Right cardiac atrium (tissue), 5 donors: ENCODE measurements at places on chromosomes 7 and 10. TPM values are rescaled to one million over a fixed set of nuclear protein-coding genes. Genes with fewer than 3 reads are reported as not detected.

DNA sequence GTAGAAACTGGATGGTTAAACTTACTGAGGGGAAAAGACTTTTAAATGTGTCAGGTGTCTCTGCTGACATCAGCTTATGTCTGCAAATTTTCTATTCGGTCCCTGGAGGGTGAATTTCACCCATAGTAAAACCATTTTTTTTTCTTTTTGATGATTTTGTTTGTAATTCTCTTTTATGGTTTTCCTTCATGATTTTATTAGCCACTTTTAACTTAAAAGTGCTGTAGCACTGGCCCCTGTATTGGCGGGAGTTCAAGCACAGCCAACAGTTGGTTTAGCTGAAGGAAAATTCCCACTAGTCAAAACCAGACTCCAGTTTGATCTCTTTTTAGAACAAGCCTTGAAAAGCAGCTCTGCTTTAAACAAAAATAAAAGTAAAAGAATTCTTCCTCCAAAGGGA lies 5.0 kb upstream of the ITGA8 start:
- DNase-seq = no peak

DNA sequence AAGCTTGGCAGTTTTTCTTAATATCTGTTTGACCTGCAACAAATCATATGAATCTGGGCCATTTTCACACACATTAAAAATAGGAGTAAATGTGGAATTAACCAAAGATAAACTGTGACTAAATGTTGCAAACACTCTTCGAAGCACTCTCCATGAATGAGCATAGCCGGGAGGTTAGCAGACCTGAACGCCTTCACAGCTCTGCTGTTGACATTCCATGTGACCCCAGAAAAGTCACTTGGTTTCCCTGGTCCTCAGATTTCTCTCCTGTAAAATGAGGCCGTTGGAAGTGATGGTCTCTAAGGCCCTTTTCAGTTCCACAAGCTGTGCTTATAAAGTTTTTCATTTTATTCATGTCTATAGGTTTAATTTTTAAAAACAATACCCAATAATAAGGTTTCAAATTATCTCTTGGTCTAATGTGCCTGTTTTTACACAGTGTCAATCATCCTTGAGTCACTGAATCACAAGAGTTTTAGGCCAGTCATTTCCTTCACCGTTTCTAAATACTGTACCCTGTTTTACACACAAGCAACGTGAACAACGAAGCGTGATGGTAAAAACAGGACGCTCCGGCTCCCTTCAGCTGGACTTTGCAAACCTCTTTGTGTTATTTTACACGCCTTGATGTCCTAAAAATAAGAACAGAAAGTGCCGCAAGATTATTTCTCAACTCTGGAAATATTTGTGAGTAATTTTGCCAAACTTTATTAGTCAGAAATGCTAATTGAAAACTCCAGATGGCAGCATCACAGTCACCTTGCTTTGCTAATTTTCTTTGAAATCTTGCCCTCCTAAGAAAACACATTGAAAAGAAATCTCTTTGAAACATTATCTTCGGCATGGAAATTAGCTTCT lies 38.6 kb upstream of the MET start:
- no peak for DNase-seq

The LRIT1 gene
- total RNA-seq = not detected

DNA sequence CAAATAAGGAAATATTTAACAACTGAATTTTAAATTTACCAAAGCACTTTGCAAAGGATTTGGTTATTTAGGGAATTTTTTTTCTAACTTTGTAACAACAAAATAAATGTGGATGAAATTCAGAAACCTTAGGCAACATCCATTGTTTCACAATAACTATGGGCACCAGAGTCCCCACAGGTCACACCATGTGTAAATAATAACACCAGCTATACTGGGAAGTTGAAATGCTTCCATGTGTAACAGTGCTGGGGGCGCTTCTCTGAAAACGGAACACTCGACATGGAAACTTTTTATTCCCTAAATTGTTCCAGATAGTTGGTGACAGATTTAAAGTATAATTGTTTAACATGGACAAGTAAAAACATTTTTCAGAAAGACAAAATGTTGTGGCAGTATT lies 818.6 kb downstream of the TNS3 start:
- no peak for DNase-seq

GRCh38 chr10:77405771-77406241 lies 231.8 kb downstream of the KCNMA1 start:
- DNase-seq = peak; percentile 72

The OPN1SW gene
- not detected for total RNA-seq

GRCh38 chr7:77202481-77202976 lies 2.9 kb upstream of the FGL2 start:
- DNase-seq = no peak

The MEOX2 gene
- 6.0 TPM for total RNA-seq

DNA sequence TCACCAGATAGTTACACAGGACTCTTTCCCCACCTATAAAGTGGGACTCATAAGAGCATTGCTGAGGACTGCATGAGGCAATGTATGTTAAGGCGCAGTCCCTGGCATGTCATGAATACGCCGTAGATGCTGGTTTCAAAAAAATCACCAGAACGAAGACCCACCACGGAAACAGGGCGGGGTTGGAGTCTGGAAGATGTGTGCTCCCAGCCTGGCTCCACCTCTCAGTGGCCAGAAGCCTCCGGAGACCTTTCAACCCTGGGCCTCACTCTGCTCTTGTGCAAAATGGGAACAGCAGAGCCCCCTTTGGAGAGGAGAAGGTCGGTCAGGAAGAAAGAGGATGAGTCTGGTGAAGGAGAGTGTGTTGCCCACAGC lies 12.4 kb upstream of the ZMIZ1 start:
- peak; percentile 6 for DNase-seq

DNA sequence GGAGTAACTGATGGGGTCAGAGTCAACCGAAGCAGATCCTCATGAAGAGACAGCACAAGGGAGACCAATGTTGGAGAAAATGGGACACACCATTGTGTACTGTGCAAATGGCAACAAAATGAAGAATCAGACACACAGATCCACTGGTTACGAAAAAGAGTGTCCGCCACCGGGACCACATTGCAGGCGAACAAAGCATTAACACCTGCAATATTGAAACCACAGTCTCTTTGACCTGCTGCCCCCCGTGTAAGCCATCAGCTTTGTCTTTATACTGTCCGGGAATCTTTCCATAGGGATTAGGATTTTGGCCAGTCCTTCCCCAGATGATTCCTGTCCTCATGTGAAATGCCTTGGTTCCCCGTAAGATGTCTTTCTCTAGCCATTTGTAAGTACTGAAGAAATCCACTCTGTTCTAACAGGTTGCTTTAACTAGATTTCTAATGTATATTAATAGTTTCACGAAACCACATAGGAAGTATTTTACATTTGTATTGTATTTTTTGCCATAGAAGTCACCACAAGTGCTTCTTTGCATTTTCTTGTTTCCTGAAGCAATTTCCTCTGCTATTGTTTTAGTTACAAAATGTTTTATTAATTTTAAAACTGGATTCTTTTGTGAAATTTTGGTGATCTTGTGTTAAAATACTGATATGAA lies 140.8 kb upstream of the NFE2L3 start:
- DNase-seq = no peak

DNA sequence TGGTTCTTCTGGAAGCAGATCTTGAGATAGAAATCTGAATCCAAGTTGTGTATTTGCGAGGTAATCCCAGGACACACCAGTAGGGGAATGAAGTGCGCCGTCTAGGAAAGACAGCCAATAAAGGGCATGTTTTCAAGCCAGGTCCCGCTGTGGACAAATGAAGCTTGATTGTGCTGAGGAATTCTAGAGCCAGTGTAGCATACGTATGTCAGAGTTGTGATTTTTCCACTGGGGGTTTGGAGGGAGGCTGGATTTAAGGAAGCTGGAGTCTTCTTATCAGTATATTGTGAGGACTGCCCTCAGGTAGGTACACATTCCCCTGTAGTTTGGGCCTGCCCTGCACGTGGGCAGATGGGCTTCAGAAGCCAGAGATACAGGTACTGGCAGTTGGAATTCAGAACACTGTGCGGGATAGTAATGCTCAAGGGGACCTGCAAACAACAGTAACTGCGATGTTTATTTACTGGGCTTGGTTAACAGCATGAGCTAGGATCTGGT lies 50.9 kb downstream of the GALNT11 start:
- no peak for DNase-seq

DNA sequence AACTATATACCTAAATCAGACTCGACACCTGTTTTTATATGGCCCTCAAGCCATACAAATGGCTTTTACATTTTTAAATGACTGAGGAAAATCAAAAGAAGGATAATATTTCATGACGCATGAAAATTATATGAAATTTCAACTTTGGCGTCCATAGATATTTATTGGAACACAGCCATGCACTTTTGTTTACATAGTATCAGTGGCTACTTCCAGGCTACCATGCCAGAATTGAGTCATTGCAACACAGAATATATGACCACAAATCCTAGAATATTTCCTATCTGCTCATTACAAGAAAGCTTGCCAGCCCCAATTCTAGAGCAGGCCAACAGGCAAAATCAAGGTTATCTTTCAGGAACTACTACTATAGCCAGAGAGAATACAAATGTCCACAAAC lies 29.3 kb downstream of the AFAP1L2 start:
- no peak for DNase-seq

- DNase-seq = no peak
Observed at GRCh38 chr7:24722386-24723177, 34.7 kb downstream of the GSDME start.

The MOGAT3 gene
- total RNA-seq = not detected

DNA sequence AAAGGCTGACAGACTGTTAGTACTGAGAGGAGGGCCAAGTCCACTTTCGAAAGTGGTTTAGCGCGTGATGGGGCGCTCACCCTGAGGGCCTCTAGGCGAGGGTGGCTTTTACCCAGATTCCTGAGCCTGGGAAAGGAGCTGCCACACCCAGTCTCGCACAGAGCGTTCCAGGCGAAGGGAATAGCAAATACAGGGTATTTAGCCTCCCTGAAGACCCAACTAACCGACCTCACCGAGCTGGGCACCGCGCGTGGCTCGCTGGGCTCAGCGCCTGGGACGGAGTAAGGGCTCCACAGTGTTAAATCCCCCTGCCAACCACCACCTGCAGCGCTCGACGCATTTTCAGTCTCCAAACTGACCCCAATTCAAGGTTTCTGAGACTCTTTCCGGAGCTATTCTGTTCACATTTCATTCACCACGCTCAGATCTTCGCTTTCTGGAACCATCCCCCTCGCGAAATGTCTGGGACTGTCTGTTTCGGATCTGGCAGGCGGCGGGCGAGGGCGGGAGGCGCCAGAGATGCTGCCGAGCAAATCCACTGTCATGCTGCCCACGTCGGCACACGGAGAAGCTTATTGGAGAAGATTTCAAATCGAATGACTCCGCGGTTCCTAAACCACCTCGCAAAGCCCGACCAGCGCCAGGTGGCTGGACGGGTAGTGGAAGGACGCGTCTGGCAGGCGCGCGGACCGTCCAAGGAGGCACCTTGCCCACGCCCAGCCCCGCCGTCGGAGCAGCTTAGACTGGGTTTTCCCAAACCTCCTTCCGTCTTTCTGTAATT lies 1.4 kb upstream of the OSBPL3 start:
- DNase-seq = peak; percentile 61

- DNase-seq = no peak
Observed at GRCh38 chr7:21550821-21551531, 8.1 kb downstream of the DNAH11 start.

DNA sequence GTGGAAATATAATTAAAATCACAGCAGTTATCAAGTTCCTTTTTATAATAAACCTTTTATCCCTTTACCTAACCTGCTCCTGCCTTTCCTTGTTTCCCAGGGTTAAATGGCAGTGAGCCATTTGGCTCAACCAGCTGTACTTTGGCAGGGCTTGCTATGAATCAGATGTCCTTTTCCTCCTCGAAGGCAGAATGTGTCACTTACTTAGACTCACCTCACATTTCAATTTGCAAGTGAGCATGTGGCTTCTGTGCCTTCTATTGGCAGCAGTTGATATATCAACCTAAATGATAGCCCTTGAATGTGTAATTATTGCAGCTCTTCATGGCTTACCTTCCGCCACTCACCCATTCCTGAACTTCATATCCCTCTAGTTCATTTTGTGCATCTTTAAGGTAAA lies 301.7 kb downstream of the CSTF2T start:
- peak; percentile 64 for DNase-seq

DNA sequence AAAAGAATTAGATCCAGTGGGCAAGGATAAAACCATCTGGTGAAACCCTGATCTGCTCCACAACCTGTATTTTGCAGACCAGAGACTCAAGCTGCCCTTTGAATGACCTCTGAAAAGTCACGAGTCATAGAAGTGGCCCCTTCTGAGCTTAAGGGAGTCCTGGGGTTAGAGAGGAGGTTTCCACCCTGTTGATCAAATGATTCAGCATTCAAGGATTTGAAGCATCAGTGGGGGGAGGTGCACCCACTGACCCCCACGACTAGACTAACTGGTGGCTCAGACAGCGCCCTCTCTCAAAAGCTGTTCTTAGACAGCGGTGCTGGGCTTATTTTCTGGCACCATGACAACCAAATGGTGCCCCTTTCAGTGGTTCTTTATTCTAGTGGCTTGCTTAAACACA lies 44.3 kb downstream of the PLCE1 start:
- no peak for DNase-seq

GRCh38 chr10:131430716-131431412 lies 119.3 kb upstream of the TCERG1L start:
- DNase-seq = peak; percentile 9

The GPRIN2 gene
- not detected for total RNA-seq

The C10orf62 gene
- total RNA-seq = 0.25 TPM

DNA sequence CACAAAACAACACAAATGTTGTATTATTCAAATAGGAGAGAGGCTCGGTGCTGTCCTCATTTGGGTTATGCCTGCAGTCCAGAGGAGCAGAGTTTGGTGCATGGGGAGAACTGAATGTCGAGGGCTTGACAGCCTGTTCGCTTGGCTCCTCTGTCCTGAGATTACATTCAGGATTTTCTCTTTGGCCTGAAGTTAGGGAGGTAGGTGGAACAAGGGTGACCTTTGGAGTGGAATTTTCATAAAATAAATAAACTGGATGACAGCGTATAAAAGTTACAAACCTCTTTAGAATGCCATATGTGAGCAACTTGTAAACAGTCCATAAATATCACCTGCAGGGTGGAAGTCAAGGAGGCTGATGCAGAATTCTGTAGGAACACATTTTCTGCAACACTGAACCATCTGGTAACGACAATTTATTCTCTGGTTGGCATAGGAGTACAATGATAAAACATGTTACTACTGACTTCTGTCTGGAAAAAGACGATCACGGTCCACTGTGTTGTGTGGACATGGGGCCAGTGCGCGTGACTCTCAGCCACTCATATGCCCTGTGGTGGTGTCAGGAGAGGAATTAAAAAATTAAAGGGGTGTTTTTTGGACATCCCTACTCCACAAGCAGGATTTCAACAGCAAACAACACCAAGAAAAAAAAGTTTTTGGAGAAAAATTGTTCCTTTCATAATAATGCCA lies 33.2 kb downstream of the NRP1 start:
- DNase-seq = no peak

DNA sequence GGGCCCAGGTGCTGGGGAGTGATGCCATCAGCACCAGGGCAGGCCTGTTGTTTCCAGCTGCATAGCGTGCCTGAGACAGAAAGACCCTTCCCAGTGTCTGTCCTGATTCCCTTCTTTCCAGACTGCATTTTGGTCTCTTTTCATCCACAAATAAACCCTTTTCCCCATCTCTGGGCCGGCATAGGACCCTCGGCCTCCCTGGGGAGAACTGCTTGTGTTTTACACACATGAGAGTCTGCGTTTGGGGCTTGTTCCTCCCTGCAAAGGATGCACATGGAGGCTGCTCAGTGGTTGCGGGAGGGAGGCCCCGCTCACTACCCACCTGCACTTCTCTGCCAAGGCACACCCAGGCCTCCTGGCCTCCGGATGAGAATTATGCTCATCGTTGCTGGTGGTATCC lies 5.8 kb upstream of the MMP21 start:
- no peak for DNase-seq

- DNase-seq = peak; percentile 65
Observed at GRCh38 chr7:2687338-2687869, 598 bp upstream of the AMZ1 start.

The AZGP1 gene
- total RNA-seq = 10.8 TPM

The AFAP1L2 gene
- 6.6 TPM for total RNA-seq
